ENCODE measurements at places on chromosomes 11 and 22.

- no peaks in the 10 kb centered on the region for H3K27me3 ChIP-seq
- H3K4me1 ChIP-seq: no peaks in the 10 kb centered on the region
Observed at GRCh38 chr11:60780065-60780464, 5.1 kb upstream of the MS4A10 start.

GRCh38 chr11:130435671-130436070, 7.3 kb upstream of the ADAMTS8 start:
- DNase-seq: no peak
- H3K27me3 ChIP-seq: peaks cover 10% of the 10 kb centered on the region
- H3K27ac ChIP-seq: no peak overlapping the region
- peaks cover 23% of the 10 kb centered on the region for H3K4me1 ChIP-seq
- no peak overlapping the region for H3K4me3 ChIP-seq
- no peaks in the 10 kb centered on the region for H3K36me3 ChIP-seq

DNA sequence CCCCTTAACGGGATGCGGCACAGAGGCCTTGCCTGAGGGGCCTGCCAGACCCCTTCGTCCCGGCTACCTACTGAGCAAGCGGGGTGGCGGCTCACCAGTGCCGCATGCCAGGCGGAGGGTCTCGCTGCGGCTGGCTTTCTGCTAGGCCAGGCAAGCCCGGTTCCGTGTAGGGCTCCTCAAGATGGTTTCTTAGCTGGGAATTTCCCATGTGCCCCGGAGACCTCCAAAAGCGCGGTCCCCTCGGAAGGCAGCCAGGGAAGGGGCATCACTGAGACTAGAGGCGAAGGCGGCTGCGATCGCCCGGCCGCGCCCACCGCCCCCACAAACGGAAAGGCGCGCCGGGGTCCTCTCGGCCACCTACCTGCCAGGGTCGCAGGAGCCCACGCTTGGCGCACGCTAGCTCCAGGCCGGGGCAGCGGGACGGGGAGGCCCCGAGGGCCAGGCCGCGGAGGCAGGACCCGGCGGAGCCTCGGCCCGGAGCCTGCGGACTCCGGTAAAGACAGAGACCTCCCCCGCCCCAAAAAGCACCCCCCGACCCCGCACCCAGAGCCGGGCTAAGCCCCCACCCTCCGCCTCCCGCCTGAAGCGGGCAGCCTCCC, 23.8 kb downstream of the MICAL3 start:
- peaks cover 7% of the 10 kb centered on the region for H3K36me3 ChIP-seq
- H3K27me3 ChIP-seq: no peaks in the 10 kb centered on the region
- peaks cover 53% of the 10 kb centered on the region for H3K4me1 ChIP-seq
- H3K27ac ChIP-seq: peak overlapping the region; percentile 86
- peak overlapping the region; percentile 93 for H3K4me3 ChIP-seq
- DNase-seq: no peak

DNA sequence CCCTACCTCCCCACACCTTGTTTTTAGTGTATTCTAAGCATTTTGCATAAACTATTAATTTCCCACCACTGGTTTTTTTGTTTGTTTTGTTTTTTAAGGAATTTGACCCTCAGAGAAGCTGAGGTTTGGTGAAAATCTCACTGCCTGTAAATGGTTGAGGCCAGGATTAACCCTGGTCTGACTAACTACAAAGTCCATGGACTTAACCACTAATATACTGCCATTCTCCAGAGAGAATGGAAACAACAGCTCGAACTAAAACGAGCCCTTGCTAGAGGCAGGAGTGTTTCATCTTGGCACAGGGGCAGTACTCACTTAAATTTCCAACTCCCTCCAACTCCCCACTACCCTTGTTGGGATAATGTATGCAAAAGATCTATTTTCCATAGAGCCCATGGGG, 3.0 kb downstream of the CTNND1 start:
- no peaks in the 10 kb centered on the region for H3K27me3 ChIP-seq
- no peak overlapping the region for H3K4me3 ChIP-seq
- DNase-seq: no peak
- H3K36me3 ChIP-seq: peaks cover 5% of the 10 kb centered on the region
- H3K4me1 ChIP-seq: no peaks in the 10 kb centered on the region

DNA sequence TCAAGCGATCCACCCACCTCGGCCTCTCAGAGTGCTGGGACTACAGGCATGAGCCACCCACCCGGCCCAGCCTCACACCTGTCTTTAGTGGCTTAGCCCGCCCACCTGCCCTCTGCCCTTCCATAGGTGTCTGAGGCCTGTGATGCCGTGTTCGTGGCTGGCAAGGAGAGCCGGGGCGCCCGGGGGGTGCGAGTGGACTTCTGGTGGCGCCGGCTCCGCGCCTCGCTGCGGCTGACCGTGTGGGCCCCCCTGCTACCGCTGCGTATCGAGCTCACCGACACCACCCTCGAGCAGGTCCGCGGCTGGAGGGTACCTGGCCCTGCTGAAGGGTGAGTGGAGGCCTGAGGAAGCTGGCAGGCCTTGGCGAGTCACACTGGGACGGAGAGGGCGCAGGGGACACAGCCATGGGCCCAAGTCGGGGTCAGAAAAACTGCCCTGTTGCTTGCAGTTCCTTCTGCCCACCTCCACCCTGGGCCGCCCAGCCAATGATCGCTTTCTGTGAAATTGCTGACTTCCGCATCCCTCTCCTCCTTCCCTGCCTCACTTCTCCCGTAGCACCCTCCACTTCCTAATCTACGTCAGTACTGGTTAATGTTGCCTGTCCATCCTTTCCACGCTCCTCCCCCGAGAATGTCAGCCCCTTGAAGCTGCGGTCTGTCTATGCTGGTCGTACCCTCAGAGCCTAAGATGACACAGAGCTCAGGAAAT, 9.3 kb downstream of the TMEM132A start:
- H3K27ac ChIP-seq: no peak overlapping the region
- peaks cover 1% of the 10 kb centered on the region for H3K36me3 ChIP-seq
- no peak overlapping the region for H3K4me3 ChIP-seq
- H3K4me1 ChIP-seq: no peaks in the 10 kb centered on the region
- H3K27me3 ChIP-seq: peaks cover 54% of the 10 kb centered on the region

DNA sequence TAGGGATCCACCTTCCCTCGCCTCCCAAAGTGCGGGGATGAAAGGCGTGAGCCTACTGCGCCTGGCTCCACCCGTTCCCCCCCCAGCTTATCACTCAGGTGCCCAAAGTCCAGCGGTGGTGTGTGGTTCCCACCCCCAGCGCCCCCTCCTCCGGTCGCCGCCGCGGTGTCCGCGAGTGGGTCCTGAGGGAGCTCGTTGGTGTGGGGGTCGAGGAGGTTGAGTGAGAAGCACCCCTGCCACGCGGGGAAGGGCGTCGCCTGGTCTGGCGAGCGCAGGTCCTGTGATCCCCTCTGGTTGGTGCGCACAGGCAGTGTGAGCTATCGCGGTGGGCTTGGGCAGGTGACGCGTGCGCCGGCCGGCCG, 3900.6 kb upstream of the OR11H1 start:
- peaks cover 3% of the 10 kb centered on the region for H3K36me3 ChIP-seq
- no peak overlapping the region for H3K4me3 ChIP-seq
- H3K4me1 ChIP-seq: no peaks in the 10 kb centered on the region
- DNase-seq: no peak
- no peaks in the 10 kb centered on the region for H3K27me3 ChIP-seq

DNA sequence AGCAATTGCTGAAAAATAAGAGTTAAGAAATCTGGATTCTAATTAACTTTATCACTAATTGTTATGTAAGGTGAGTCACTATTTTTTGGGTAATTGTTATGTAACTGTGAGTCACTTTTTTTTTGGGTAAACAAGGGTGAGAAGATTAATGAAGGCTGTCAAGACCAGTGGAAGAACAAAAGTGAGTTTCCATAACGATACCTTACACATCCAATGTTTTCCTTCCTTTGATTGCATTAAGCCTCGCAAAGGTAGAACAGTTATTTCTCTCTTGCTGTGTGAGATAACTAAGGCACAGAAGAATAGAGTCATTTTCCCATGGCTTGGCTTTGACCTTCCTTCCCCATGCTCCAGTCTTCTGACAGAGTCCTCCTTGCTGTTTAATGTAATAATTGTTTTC, 374.7 kb downstream of the DDX10 start:
- no peak for DNase-seq
- no peak overlapping the region for H3K27ac ChIP-seq
- H3K4me3 ChIP-seq: no peak overlapping the region
